ENCODE measurements at places on chromosomes 3 and 15.

DNA sequence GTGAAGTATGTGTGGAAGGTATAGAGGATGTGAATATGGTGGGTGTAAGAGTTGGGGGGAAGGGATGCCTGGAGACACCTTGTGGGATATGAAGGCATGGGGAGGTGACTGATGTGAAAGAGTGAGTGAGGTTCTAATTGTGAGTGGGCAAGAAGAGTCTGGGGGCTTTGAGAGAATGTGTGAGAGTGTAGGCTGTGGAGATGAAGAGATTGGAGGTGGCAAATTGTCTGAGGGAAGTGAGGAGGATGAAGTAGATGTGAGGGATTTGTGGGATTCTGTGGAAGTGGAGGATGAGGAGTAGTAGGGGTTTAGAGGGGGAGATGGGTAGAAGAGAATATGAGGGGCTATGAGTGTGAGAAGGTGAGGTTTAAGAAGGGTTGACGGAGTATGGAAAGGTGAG lies 41.6 kb downstream of the ZIC4 start:
- no peak for DNase-seq

DNA sequence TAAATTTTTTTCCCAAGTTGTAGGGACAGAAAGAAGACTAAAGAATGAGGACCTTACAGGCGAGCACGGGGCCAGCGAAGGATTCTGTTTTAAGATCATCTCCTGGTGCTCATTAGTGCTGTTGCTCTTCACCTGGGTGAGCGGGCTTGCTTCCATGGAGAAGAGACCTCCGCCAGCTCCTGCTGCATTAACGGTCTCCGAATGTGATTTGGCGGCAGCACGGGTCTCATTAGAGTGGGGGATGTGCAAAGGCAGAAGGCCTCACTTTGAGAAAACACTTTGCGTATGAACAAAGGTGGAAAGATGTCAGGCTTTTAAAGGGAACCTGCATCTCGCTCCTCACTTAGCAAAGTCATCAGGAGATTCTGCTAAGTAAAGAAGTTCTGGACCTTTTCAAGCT lies 753.4 kb upstream of the CFAP20DC start:
- DNase-seq: no peak

DNA sequence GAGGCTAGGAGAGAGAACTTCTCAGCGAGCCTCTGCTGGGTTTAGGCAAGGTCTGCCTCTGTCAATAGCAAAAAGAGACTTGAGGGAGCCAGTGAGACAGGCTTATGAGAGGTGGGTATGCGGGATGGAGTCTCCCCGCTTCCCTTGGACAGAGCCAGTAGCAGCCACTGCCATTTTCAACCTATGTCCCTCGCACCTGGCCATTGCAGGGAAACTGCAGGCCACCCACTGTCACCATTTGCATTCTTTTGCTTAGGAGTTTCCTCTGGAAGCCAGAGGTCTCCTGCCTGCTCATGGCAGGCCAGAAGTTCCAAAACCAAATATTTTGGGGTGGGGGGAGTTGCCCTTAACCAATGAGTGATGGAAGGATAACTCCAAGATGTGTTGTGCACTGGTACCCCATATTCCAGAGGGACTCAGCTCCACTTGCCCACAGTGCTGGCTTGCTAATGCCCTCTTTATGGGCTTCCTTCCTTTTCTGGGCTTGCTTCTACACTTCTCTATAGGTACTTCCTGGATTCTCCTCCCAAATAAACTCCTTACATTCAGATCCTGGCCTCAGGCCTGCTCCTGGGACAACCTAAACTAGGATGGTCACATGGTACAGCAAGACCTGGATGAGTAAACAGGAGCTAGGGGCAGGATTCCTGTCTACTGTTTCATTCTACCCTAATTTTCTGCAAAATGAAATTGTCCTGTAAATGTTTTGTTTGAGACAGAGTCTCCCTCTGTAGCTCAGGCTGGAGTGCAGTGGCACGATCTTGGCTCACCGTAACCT lies 108.9 kb upstream of the PROK2 start:
- DNase-seq: no peak

- no peak for DNase-seq
These were observed 85.5 kb downstream of the CEMIP start for GRCh38 chr15:80864666-80865065.

DNA sequence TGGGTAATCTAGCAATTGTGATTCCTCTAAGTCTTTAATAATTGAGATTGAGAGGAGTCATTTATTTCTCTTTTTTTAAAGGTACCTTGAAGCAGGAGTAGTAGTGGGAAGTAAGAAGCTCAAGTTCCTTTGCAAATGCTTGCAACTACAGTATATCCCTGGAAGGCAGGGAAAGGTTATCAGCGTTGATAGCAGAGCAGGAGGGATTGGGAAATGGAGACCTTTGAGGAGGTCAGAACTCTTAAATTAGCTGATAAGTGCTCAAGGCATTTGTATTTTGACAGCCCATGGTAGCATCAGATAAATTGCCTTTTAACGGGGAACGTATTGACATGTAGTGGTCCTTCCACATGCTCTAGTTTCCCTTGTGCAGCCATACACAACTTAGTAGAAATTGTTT lies 47.7 kb downstream of the MEF2A start:
- no peak for DNase-seq

- no peak for DNase-seq
These were observed 188.7 kb downstream of the THRB start for GRCh38 chr3:24305795-24306467.

DNA sequence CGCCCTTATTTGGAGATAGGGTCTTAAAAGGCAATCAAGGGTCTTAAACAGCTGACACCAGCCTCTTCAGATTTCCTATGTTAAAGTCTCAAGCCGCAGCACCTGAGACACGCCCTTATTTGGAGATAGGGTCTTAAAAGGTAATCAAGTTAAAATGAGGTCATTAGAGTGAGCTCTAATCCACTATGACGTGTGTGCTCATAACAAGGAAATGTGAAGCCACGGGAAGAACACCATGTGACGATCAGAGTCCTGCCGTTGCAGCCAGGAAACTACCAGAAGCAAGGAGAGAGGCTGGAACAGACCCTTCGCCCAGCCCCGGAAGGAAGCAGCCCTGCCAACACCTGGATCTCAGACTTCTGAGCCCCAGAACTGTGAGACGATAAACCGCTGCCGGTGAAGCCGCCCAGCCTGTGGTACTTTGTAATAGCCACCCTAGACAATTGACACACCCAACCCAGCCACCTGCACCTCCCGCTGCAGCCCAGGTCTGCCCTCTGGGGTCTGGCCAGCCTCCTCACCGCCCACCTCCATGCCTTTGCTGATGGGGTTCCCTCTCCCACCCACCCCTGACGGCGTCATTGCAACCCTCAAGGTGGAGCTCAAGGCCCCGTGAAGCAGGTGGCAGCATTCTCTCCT lies 137.9 kb downstream of the MEGF11 start:
- no peak for DNase-seq

GRCh38 chr3:9196020-9196419 lies 53.4 kb downstream of the SRGAP3 start:
- DNase-seq: no peak

DNA sequence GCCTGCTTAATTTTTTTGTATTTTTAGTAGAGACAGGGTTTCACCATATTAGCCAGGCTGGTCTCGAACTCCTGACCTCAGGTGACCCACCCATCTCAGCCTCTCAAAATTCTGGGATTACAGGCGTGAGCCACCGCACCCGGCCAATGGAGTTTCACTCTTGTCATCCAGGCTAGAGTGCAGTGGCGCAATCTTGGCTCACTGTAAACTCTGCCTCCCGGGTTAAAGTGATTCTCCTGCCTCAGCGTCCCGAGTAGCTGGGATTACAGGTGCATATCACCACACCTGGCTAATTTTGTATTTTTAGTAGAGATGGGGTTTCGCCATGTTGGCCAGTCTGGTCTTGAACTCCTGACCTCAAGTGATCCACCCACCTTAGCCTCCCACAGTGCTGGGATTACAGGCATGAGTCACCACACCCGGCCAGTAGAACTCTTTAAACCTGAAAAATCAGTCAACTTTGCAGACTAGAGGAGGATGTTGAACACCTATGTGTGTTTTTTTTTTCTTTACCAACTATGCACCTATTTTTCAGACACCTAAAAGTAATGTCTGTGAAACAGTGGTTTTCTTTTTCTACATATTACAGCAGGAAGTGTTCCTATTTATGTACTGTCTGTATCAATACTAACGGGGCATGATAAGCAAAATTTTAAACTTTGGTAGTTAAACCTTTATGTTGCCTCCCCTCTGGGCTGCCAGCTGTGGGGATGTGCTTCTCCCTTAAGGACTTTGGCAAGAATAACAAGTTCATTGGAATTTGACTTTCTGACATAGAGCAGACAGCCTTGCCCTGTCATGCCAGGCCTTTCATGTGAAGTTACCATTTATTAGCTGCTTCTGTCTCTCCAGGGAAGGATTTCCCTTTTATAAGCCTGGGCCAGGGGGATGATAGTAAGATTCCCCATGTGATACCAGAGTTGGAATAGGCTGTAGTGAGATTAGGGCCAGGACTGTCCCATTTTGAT lies 8.1 kb downstream of the ARIH2 start:
- no peak for DNase-seq

DNA sequence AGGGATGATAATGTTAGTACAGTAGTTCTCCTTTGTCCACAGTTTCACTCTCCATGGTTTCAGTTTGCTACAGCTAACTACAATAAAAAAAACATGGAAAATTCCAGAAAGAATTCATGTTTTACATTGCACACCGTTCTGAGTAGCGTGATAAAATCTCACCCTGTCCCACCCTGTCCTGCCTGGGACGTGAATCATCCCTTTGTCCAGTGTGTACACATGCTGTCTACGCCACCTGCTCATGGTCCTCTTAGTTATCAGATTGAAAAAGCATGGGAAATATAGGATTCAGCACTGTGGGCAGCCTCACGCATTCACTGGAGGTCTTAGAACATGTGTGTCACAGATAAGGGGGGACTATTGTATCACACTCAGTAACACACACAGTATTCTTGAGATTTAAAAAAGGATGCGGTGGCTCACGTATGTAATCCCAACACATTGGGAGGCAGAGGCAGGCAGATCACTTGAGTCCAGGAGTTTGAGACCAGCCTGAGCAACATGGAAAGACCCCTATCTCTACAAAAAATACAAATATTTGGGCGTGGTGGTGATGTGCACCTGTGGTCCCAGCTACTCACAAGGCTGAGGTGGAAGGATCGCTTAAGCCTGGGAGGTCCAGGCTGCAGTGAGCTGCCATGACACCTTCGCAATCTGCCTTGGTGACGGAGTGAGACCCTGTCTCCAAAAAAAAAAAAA lies 8.7 kb upstream of the FLNB start:
- no peak for DNase-seq

Measured in right forelimb (tissue), 1 donor.